ENCODE measurements at places on chromosomes 1 and 21.

GRCh38 chr1:244395965-244396364 is 55.7 kb downstream of the ADSS2 start:
- DNase-seq = no peak

DNA sequence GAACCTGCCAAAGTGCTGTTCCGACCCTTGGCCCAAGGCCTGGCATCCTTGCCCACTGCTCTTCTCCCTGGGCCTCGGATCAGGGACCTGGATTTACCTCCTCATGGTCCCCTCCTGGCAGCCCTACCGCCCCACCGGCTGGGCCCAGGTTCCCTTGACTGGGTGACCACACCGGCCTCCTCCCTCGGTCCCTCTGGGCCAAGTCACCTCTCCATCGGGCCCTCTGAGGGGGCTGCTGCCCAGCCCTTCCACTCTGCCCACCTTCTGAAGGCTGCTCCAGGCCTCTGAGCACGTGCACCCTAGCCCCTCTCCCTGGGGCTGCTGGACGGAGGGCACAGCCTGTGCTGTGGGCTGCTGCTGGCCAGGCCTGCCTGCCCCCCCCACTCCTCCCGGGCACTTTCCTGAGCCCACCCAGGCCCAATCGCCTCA is 9.3 kb upstream of the MMEL1 start:
- DNase-seq = no peak

DNA sequence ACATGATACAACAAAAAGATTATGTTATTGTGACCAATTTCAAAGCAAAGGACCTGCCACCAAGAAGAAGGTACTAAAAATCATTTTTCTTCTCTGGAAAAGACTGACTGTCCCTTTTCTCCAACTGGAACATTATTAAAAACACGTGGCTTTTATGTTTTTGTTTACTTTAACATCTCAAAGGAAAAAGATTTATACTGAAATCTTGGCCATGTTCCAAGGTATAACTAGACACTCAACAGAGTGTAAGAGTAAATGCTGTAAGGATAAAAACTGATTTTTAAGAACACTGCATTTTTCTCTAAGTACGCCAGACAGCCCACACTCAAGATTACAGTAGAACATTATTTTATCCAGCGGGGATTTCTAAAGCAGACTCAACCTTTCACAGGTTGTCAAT is 62.1 kb downstream of the BRWD1 start:
- DNase-seq = no peak

- no peak for DNase-seq
These were observed 22.8 kb upstream of the POFUT2 start for GRCh38 chr21:45310459-45310858.

DNA sequence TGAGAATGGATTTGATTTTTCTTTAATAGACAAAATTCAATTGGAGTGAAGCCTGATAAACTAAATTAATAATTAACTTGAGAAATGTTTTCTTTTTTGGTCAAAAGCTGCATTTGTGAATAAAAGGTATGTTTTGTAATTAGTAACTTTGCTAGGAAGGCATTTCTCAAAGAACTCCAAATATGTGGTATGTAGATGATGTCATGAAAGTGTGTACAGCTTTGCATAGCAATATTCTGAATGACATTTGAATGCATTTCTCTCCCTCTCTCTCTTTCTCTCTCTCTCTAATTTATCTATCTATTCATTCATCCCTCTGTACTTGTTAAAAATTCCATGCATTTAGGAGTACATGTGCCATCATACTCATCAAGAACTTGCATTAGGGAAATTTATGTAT is 109.1 kb upstream of the ADAMTS5 start:
- no peak for DNase-seq

- no peak for DNase-seq
These were observed 76.9 kb upstream of the GFI1 start for GRCh38 chr1:92563457-92564216.

DNA sequence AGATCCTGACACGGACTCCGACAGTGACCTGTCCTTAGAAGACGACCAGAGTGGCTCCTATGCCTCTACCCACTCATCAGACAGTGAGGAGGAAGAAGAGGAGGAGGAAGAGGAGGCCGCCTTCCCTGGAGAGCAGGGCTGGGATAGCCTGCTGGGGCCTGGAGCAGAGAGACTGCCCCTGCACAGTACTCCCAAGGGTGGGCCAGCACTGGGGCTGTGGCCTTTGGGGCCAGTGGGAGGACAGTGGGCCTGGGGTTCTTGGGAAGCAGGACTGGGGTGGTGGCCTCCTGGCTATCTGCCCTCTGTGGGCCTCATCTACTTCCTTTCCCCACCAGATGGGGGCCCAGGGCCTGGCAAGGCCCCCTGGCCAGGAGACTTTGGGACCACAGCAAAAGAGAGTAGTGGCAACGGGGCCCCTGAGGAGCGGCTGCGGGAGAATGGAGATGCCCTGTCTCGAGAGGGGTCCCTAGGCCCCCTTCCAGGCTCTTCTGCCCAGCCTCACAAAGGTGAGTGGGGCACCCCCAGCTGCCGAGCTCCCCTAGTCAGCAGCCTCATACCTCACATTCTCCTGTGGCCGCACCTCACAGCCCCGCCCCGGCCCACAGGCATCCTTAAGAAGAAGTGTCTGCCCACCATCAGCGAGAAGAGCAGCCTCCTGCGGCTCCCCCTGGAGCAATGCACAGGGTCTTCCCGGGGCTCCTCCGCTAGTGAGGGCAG is 10.0 kb downstream of the PSRC1 start:
- DNase-seq = no peak

- DNase-seq = no peak
These were observed 224.1 kb downstream of the SLC45A1 start for GRCh38 chr1:8541961-8542521.

GRCh38 chr1:211829343-211830054 is 1.1 kb downstream of the LPGAT1 start:
- no peak for DNase-seq

DNA sequence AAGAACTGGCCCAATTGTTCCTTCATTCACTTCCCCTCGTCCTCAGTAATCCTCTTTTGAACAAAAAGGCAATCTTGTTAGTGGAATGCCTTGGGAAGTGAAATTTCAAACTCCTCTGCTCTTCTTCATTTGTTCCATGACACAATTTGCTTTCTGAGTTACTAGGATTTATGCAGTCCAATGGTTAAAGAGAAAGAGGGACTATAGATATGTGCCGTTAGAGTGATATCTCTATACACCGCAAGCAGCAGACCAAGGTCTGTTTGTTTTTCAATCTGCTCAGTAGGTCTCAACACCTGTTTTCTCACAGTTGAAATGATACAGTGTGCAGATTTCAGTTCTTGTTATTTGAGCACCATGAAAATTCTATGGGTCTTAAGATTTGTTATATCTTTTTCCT is 244.0 kb downstream of the DNM3 start:
- no peak for DNase-seq

DNA sequence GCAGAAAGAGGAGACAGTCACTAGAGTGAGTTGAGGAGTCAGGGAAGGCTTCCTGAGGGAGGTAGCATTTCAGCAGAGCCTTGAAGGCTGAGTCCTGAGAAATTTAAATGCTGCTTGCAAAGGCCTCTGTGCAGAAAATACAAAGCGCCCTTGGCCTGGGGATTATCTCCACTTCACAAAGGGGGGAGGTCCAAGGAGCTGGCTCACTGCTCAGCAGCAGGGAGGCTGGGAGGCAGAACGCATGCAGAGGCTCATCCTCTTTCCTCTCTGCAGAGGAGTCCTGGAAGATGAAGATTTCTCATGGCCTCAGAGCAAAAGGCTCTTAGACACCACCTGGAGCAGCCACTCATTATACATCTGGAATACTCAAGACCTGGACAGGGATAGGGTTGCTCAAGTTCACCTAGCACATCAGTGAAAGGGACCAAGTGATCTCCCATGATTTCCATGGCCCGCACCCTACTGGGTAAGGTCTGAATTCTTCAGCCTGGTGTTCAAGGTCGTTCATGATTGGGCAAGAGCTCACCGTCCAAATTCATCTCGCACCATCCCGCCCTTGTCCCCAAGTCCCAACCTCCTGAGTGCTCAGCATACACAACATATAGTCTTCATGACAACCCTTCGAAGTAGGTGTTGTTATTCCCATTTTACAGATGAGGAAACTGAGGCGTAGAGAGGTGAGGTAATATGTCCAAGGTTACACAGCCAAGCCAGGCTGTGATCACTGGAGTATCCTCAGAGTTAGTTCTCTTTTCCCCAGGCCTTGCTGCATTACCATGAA is 9.0 kb downstream of the SLC1A7 start:
- no peak for DNase-seq

DNA sequence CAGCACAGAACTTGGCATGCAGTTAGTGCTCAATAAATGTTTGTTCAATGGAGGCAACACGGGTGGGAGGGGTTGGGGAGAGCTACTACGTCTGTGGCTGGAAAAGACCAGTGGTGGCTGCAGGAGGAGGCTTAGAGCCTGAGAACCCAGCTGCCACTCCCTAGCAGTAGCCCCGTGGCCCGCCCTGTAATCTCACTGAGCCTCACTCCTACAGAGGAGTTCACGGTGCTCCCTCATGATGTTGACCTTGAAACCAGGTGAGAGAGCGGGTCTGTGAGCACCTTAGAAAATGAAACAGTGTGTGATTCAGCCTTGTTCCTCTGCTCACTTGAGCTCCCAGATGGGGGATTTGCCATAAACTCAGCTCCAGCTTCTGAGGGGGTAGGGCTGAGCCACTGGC is 299.6 kb downstream of the NPHP4 start:
- DNase-seq = no peak

GRCh38 chr1:19206947-19207346 is 3.1 kb downstream of the UBR4 start:
- DNase-seq = no peak

- DNase-seq = no peak
These were observed 183.5 kb upstream of the ADGRL4 start for GRCh38 chr1:79190074-79190473.

- no peak for DNase-seq
These were observed 23.3 kb downstream of the COLGALT2 start for GRCh38 chr1:184014271-184014670.

DNA sequence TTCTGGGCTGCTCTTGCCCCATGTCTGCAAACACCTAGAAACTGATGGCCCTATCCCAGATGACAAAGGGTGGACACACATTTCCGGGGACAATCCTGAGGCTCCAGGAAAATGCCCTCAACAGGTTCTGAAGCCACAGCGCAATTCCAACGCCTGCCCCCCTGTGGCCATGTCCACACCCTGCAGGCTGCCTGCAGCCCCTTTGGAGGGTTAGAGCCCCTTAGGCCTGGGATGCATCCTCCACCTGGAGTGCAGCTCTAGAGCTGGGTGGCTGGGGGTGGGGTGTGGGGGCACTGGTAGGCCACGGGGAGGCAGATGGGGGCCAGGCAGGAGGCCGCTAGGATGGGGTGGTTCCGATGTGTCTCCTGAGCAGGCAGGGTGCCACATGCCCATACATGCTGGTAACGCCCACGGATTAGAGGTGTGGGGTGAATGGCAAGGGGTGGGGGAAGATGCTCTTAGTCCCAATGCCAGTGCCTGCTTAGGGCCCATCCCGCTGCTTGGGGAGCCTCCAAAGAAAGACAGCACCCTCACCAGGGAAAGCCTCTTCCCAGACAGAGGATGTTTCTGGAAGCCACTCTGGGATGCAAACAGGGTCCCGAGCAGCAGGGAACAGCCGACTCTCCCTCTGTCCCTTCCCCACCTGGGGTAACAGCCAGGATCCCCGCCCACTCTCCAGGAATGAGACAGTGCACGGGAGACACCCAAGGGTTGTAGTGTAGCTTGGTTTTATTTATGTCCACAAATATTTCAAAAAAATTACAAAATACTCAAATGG is 34.0 kb downstream of the SLC45A1 start:
- no peak for DNase-seq

- DNase-seq = no peak
These were observed 10.4 kb downstream of the JUN start for GRCh38 chr1:58773406-58773840.

DNA sequence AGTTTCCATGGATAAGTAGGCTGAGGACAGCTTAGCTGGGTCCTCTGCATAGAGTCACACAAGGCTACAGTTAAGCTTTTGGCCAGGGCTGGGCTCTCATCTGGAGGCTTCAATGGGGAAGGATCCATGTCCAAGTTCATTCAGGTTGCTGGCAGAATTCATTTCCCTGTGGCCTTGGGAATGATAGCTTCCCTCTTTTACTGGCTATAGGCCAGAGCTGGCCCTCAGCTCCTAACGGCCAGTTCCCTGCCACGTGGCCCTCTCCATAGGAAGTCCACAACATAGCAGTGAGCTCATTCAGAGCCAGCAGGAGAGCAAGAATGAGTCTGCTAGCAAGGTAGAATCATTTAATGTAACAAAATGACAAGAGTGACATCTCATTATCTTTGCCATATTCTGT is 15.1 kb upstream of the PODN start:
- no peak for DNase-seq

DNA sequence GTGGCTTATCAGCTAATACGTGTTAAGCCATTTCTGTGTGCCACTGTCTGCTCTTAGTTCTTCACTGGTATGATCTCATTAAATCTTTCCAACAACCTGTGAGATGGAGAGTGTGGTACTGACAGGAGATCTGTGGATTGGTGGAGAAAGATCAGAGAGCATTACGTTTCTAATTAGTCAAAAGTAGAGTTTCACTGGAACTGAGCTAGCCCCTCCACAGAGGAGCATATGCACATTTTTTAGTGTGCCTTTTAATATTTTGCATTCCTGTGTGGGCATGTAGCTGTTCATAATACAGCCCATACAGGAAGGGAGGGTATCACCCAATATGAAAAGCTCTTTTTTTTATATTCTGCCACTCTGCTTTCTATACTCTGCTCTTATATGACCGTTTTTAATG is 31.6 kb downstream of the UTS2 start:
- DNase-seq = no peak

DNA sequence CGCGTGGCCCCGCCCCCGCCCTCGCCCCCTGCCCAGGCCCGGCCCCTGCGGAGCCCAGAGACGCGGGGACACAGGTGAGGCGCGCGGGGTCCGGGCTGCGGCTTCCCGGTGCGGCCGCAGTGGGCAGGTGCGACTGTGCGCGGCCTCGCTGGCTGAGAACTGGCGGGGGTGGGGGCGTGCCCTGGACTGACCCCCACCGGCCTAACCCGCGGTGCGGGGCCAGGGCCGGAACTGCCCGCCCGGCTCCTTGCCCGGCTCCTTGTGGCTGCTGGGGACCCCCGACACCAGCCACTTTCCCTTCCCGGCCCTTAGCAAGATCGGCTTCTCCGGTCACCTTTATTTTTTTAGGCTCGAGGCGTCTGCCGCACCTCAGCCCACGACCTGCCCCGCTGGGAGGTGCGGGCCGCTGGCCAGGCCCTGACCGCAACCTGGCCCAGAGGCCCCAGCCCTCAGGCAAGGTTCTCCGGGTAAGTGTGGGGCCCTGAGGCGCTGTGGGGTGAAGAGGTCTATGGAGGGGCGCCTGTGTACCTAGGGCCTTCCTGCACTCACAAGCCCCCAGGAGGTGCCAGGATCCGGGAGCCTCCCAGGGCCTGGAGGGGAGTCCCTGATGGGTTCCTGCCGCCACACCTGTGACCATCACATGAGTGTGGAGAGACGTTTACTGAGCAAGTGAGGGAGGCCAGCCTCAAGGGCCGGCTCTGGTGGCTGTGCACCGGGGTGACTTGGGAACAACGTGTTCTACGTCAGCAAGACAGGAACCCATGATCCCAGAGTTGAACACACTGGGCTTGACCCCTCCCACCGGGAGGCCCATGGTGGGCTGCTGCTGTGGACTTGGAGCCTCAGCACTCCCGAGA is at the start of gene SMIM1:
SMIM1 (plus strand) TSS at position 35 of the 857 bp plus-strand sequence. CDS start 2,625 bp downstream, outside the sequence.
- DNase-seq = no peak
